ENCODE measurements at places on chromosomes 12 and 14.

- no peak for DNase-seq
Observed at GRCh38 chr14:40216976-40217375, 784.7 kb upstream of the FBXO33 start.

GRCh38 chr12:40688085-40688725, 4.0 kb upstream of the CNTN1 start:
- DNase-seq, result no peak

- DNase-seq, result no peak
Observed at GRCh38 chr12:75207338-75208083, 2.1 kb downstream of the KCNC2 start.

- no peak for DNase-seq
Observed at GRCh38 chr14:105168979-105169507, 467 bp upstream of the JAG2 start.

- DNase-seq, result no peak
Observed at GRCh38 chr14:54175298-54175942, 218.8 kb upstream of the BMP4 start.

GRCh38 chr12:50555471-50555885, 50.7 kb downstream of the DIP2B start:
- no peak for DNase-seq

GRCh38 chr14:89243286-89243685, 173.7 kb downstream of the FOXN3 start:
- no peak for DNase-seq

GRCh38 chr12:19186722-19187661, 57.5 kb downstream of the PLEKHA5 start:
- peak; percentile 25 for DNase-seq

DNA sequence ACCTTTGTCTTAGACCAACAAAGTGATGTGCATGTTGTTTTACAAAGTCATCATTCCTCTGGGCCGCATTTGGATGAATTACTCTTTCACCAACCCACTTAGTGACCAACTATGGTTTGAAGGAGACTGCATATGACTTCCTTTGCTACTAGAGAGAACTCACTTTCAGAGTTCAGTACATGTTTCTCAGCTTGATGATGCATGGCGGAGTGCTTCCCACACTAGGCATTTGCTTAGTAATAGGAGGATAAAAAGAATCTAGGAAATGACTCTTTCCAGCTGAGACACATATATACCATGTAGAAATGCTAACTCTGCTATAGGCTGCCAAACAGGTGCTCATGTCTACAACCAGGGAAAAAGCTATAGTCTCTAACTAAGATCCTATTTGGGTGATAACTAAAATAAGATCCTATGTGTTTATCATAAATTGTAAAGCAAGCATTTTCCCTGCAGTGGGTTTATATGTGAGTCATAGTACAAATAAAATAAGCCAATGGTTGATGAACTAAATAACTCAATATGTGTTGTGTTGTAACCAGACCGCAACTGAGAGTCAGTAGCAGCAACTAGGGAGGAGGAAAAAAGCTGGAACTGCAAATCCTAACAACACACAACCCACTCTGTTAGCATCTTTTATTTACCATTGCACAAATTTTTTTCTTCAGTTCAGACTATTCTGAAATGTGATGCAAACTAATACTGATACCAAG, 87.2 kb downstream of the TSPAN8 start:
- peak; percentile 35 for DNase-seq

- DNase-seq, result peak; percentile 50
Observed at GRCh38 chr14:99986396-99986795, 78.8 kb upstream of the EVL start.

- DNase-seq, result no peak
Observed at GRCh38 chr14:50109342-50109741, 7.0 kb downstream of the VCPKMT start.

DNA sequence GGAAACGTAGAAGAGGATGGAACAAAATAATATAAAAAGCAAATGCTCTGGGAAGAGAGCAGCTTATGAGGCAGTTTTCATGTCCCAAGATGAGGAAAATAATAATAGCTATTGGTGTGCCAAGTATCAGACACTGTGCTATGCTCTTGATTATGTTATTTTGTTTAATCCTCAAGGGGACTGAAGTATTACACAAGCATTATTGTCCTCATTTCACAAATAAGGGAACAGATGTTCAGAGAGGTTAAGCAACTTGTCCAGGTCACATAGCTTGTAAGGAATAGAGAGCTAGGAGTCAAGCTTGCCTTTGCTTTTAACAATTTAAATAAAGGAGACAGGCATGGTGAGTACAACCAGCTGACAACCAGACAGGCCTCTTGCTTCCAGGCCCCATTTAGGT, 26.9 kb upstream of the LTBP2 start:
- no peak for DNase-seq

- DNase-seq, result no peak
Observed at GRCh38 chr14:68285421-68286179, 466.0 kb downstream of the RAD51B start.

DNA sequence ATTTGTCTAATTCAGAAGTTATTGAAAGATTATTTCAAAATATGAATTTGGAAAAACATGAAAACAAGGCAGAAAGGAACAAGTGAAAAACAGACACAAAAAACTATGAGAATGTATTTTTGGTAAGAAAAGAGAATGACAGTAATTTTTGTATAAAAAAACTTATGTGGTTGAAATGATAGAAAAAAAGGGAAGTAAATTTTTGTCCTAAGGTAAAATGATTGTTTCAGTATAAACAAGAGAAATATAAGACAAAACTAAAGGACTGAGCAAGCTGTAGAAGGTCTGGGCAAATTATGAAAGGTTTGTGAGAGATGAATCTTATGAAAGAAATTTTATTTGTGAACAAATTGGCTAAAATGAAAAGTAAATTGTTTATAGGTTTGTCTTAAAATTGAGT, 44.6 kb downstream of the CEP83 start:
- no peak for DNase-seq

- DNase-seq, result no peak
Observed at GRCh38 chr12:76032043-76032981, 736 bp upstream of the PHLDA1 start.

GRCh38 chr14:104510216-104510615, 69.3 kb upstream of the C14orf180 start:
- DNase-seq, result no peak

DNA sequence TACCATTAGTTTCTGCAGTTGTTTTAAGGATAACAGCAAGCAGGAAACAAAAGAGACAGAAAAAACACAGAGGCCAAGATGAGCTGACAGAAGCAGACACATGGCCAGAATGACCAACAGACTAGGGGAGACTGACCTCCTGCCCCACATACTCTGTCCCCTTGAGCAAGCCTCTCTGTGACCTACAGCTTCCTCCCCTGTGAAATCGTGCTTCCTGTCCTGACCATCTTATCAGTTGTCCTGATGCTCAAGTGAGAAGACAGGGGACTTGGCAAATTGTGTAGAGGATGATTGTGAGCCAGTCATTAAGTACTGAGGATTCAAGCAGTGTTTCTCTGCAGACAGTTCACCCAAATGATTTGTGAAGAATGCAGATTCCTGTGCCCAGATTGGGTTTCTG, 229.0 kb downstream of the SLC41A2 start:
- no peak for DNase-seq

- DNase-seq, result no peak
Observed at GRCh38 chr12:122528582-122528981, 1.5 kb downstream of the KNTC1 start.

DNA sequence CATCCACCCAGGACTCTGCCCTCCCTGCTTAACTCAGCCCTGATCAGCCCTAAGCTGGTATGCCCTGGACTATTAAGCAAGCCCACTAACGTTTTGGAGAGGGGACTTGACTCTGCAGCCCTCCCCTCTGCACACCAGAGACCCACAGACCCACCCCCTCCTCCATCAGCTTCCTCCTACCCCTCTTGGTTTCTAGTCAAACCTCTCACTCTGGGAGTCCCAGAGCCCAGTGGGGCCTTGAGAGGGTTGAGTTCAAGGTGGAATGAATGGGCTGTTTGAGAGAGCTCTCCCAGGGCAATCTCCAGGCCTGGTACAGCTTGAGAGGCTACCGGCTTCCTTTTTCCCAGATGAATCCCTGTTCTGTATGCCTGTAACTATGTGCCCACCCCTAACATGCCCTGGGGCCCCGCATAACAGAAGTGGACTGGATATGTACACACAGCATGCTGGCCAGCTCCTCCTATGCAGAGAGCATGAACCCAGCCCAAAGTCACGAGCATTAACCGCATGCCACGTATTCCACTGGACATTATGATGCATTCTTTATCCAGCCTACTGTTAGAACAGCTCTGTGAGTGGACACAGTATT, 43.6 kb downstream of the IRF2BPL start:
- peak; percentile 11 for DNase-seq

DNA sequence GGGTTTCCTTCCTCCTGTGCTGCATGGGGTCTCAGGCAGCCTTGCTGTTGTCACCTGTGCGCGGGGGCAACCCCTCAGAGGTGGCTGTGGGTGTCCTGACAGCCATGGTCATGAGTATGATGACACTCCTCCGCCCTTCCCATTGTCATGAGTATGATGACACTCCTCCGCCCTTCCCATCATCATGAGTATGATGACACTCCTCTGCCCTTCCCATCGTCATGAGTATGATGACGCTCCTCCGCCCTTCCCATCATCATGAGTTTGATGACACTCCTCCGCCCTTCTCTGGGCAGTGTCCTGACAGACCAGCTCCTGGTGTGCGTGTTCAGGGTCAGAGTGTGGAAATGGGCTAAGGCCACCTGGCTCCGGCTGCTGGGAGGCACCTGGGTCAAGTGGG, 40.0 kb downstream of the FBRSL1 start:
- no peak for DNase-seq

DNA sequence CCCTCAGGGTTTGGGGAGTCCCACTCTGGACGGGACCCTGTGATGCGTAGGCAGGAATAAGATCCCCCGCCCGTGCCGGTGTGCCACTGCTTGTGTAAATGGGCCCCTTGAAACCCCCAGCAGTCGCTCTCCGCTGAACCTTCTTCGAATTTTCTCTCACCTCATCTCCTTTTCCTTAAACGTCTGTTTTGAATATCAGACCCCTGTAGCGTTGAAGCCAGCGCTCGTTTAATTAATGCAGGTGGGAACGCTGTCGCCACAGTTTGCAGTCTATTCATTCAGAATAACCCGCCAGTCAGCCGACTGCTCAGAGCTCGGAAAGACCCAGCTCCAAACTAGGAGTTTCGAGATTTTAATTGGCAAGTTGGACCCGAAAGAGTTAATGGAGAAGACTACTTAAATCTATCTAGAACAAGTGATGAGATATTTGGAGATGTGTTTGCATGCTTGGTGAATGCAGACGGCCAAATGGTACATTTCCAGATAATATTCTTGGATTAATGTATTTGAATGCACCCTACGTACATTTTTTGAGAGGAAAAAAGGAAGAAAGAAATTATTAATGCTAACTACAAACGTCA, 739 bp upstream of the PPP2R5E start:
- DNase-seq, result no peak
